Renal cortical epithelial cell (primary cell): ENCODE measurements at places on chromosomes 11 and 22. TPM values are rescaled to one million over a fixed set of nuclear protein-coding genes. Genes with fewer than 3 reads are reported as not detected.

DNA sequence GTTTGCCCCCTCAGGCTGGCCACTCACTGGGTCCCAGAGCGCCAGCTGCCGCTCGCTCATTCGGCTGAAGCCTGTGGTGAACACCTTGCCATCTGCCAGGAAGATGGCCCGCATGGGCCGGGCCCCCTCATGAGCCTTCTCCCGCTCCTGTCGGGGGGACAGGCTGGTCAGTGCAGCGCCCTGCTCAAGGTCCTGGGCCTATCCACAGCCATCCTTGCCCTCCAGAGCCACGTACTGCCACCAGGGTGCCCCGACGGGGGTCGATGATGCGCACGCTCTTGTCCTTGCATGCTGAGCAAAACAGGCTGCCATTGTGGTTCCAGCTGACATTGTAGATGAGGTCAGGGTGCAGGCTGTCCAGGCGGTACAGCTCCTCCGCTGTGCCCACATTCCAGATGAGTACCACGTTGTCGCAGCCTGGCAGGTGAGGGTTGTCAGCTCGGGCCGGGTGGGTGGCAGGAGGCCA, 2.1 kb downstream of the CORO1B start:
- no peak for DNase-seq

DNA sequence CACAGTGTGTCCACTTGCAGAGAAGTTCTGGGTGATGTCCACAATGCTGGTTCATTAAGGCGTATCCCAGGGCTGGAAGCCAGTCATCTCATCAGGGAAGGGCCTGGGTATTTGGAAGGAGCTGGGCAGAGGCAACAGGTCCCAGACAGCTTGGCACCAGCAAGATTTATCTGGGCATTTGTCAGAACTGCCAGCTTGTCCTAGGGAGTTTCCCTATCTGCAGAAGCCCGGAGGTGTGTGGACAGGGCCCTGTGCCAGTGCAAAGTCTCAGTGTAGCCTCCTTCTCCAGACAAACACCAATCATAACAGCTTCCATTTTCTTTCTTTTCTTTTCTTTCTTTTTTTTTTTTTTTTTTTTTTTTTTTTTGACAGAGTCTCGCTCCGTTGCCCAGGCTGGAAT, 125.3 kb upstream of the TIMP3 start:
- DNase-seq, result no peak

DNA sequence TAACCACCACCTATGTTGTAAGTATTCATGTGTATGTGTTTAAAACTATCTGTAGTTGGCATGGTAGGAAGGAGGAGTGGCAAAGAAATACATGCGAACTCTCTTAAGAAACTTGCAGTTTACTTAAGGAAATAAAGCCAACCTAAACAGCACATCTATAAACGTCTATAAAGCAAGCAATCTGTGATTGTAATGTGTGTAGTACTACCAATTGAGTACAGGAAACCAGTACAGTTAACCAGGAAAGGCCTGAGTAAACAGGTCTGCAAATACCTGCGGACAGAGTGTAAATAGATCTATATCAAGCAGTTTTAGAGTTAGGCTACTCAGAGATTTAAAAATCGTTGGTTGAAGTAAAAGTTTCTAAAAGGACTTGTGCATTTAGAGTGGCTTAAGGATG, 59.5 kb upstream of the AMOTL1 start:
- DNase-seq, result no peak

DNA sequence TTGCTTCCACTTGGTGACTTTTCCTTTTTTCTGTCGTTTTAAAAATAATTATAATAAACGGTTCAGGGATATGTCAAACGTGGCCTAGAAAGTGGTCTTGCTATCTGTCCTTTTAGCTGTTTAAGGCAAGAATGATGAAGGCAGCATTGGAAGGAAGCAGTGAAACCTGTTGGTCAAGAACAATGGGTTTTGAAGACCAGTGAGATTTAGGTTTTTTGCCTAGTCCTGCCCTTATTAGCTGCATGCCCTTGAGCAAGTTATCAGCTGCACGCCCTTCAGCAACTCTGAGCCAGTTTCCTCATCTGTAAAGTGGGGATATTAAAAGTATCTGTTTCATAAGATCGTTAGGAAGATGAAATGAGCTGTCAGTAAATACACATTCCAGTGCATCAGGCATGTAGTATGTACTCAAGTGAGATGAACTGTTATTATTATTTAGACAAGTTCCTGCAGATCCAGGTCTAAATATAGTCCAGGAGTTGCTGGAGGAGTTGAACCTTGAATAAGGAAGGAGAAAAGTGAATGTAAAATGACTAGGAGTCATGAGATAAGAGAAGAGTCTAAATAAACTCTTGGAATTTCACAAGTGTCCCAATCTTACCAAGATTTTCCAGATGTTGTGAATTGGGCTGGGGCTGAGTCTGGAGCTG, 90.8 kb upstream of the HSD17B12 start:
- DNase-seq, result no peak

DNA sequence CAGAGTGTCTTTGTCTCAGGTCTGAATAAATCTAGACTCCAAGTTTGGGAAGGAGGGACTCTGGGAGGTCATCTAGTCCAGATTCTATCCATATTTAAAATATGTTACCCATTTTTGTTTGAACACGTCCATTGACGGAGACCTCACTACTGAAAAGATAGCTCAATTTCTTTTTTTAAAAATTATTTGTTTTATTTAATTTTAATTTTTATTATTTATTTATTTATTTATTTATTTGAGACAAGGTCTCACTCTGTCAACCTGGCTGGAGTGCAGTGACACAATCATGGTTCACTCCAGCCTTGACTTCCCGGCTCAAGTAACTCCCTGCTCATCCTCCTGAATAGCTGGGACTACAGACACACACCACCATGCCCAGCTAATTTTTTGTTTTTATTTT, 89.5 kb upstream of the SNX19 start:
- no peak for DNase-seq

DNA sequence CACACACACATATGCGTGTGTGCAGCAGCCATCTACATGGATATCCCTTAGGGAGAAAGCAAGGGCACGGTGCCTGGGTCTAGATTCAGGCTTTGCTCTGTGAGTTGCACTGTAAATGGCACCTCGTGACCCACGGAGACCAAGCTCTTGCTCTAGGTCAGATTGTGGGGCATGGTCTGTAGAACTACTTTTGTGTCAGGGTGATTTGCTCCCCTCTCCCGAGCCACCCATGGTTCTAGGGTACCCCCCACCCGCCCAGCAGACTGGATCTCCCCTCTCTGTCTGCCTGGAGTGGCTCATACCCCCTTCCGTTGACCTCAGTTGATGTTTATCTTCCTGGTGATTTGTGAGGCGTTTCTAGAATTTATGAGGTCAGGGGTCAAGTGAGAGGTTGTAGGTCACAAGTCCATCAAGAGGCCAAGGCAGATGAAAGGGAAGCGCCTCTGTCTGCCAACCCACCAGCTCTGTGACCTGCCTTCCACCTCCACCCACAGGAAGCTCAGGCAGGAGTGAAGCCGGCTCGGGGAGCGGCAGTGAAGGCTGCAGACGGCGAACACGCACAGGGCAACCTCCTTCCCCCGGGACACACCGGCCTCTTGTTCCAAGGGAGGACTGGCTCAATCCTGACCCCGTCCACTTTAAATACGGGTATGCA, 76.2 kb upstream of the TTLL12 start:
- no peak for DNase-seq

DNA sequence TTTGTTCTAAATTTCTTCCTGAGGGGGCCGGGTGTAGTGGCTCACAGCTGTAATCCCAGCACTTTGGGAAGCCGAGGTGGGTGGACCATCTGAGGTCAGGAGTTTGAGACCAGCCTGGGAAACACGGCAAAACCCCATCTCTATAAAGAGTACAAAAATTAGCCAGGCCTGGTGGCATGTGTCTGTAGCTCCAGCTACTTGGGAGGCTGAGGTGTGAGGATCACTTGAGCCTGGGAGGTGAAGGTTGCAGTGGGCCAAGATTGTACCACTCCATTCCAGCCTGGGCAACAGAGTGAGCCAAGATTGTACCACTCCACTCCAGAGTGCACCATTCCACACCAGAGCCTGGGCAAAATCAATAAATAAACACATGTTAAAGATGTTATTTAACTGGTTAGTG, 20.6 kb upstream of the TOP3B start:
- DNase-seq, result no peak

DNA sequence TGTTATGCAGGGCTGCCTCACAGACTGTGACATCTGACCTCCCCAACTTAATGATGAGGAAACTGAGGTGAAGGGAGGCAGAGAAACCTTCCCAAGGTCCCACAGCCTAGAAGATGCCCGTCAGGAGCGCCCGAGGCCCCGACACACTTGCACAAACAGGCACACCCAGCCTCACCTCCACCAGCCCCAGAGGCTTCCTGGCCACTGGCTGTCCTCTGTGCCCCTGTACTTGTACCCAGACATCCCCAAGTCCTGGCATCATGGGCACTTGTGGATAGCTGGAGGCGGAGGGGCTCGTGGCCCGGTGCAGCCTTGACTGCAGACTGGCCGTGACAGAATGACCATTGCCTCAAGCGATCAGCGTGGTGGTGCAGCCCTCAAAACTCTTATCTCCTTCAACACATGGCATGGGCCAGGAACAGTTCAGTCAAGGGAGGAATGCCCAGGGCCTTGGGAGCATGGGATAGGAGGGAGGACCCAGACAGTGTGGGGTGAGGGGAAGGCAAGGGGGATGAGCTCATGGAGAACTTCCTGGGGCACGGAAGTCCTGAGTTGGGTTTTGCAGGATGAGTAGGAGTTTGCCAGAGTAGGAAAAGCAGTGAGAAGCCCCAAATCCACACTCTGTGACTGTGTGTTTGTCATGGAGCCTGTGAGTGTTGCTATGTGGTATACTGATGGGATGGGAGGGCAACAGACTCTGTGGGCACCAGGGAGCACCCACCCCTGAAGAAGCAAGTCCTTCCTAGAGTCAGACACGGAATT, 25.8 kb upstream of the PPARA start:
- DNase-seq, result no peak

- DNase-seq, result no peak
Observed at GRCh38 chr22:49046546-49047361, 780.9 kb downstream of the BRD1 start.

DNA sequence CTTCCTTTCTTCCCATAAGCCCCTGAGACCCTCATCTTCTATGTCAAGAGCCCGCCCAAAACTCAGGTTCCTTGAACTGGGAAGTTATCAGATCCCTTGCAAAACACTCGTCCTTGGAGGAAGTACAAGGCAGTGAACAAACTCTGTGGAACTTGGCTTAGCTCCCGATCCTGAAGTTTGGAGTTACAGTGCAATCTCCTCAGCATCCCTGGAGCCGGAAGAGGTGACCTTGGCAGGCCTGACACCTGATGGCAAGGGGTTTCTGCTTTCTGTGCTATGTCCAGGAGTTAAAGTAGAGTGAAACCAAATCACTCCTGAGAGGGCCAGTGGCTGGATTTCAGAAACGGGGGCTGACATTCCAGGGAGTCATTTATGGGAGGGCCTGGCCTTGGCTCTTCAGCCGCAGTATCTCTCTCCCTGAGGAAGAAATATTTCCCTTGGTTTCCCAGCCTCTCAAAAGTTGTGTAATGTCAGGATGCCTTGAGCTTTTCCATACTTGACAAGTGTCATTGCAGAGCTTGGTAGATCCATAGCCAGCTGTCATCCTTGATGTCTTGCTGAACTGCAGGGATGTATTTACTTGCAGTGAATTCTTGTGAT, 1.9 kb upstream of the GRAMD1B start:
- DNase-seq, result no peak

- no peak for DNase-seq
Observed at GRCh38 chr11:34738237-34738636, 117.3 kb downstream of the EHF start.

DNA sequence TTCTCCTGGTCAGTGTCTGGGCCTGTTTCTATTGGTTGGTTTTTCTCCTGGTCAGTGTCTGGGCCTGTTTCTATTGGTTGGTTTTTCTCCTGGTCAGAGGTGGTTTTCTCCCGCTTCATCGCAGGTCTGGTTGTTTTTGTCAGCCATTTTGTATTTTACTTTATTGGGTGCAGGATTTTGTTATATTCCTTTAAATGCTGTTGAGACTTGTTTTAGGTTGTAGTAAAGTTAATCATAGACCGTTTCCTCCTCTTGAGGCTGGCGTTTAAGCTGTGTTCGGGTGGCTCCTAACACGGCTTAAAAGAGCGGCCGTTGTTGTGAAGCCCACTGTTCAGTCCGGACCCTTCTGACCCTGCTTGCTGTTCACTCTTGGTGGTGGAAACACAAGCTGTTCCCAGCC, 26.2 kb downstream of the ZBED4 start:
- DNase-seq, result no peak

DNA sequence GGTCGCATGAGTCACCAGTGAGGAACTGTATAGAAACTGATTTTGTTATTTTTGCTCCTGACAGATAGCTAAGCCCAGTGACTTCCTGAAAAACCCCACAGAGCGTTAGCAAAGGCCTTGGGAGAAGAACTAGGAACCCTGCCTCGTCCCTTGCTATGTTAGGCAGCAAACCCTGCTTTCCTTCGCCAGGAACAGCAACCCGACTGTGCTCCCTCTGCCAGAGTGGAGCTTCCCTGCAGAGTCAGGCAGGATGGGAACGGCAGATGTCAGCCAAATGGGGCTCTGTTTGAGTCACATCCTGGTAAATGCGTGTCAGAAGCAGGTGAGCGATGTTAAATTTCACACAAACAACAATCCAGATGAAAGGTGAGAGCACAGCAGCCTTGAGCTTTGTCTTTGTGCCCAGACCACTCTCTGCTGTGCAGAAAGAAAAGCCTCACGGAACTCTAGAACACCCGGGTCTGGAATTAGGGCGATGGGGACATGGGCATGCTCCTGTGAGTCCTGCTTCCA, 186.6 kb downstream of the ADAMTS15 start:
- peak; percentile 65 for DNase-seq

GRCh38 chr11:12200279-12200990, 90.0 kb downstream of the MICAL2 start:
- DNase-seq, result no peak

GRCh38 chr11:114183044-114183511, 113.1 kb upstream of the NNMT start:
- no peak for DNase-seq

- no peak for DNase-seq
Observed at GRCh38 chr11:72336163-72336562, 92.2 kb upstream of the PHOX2A start.

DNA sequence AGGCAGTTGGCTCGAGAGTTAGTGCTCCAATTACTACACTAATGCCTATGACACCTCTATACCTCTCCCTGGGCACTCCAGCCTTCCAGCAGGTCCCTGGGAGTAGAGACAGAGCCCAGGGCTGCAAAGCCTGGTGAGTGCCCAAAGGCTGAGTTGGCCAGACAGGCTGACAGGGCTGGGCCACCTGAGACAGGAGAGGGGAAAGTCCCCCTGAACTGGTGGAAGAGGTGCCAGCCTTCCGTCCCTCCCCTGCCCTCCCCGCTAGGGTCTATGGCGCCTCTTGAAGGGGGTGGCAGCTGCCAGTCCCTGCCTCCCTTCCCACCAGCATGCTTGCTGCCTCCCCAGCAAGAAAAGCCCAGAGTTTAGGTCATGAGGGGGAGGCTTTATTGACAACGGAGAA, 3.0 kb downstream of the KCNJ11 start:
- DNase-seq, result no peak

Gene APOA1
- total RNA-seq, result 0.10 TPM in 1 of 2 replicates, not detected in the other

Gene C11orf21
- 0.10 TPM in 1 of 2 replicates, not detected in the other for total RNA-seq

Gene APOBEC3A
- total RNA-seq, result 2.1 TPM in 1 of 2 replicates, not detected in the other

Gene RAB36
- total RNA-seq, result 2.1 and 17.1 TPM in 2 replicates

Gene MS4A15
- not detected in 2 replicates for total RNA-seq

Gene BTG4
- total RNA-seq, result not detected in 2 replicates

Gene OR52I2
- not detected in 2 replicates for total RNA-seq
